ENCODE measurements at places on chromosomes 4 and X.

- no peak for DNase-seq
Measured at GRCh38 chr4:77225022-77225421, 68.0 kb downstream of the CCNG2 start.

DNA sequence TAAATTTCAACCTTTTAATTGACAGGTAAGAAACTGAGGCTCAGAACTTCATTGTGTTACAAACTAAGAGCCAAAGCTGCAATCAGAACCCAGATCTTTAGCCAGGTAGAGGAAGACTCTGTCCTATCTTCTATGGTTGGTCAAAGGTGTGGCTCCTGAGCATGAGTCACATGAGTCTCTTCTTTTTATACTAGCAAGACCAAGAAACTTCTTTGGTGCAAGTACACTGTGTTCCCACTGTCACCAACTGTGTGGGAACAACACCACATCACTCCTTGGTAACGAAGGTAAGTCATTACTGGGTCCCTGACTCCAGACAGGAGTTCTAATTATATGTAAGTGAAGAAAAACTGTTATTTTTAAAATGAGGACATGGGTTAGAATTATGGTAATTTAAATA lies 290.1 kb downstream of the INPP4B start:
- DNase-seq = no peak

GRCh38 chr4:92447255-92447905 lies 143.6 kb downstream of the GRID2 start:
- DNase-seq = no peak

GRCh38 chr4:25727711-25728493 lies 72.3 kb downstream of the SLC34A2 start:
- no peak for DNase-seq

DNA sequence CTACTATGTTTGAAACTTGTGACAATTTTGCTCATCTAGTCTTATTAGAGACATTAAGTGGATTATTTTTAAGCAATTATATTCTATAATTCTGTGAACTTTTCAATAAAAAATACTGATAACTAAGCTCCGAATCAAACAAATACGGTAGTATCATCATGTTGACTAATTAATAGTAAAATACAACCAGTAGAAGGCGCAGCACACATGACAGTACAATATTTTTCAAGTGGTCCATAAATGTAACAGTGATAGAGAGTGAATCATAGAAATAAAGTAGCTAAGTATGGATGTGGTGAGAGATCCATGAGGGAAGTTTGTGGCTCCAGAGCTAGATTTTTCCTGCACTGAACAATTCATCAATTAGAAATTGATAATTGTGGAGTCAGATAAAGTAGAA lies 666.2 kb downstream of the KCTD8 start:
- no peak for DNase-seq

GRCh38 chrX:129772796-129773431 lies 6.8 kb upstream of the SASH3 start:
- DNase-seq = no peak
